ENCODE measurements at places on chromosomes 2 and 18.
A peak's percentile ranks its signal among the peaks of the same experiment; 100 is the strongest.

DNA sequence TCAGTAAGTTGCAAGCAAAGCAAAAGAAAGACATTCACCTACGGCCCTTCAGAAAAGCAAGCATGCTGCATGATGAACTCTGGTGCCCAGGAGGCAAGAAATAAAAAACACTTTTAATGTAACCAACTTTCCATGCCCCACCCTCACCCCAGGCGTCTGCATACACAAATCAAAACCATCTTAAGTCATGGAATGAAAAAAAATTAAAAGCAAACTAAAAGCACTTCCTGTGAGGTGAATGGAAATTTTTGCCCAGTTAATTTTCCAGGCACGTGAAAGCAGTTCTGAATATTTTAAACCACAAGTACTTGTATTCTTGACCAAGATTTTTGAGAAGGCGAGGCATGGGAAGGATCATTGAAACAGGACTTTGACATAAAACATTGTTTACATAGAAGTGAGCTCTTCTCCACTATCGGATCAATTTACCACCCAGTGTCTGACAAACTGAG is 2.5 kb upstream of the ICOS start:
- no peak for DNase-seq

GRCh38 chr2:1594373-1595171 is 149.7 kb downstream of the PXDN start:
- no peak for DNase-seq

DNA sequence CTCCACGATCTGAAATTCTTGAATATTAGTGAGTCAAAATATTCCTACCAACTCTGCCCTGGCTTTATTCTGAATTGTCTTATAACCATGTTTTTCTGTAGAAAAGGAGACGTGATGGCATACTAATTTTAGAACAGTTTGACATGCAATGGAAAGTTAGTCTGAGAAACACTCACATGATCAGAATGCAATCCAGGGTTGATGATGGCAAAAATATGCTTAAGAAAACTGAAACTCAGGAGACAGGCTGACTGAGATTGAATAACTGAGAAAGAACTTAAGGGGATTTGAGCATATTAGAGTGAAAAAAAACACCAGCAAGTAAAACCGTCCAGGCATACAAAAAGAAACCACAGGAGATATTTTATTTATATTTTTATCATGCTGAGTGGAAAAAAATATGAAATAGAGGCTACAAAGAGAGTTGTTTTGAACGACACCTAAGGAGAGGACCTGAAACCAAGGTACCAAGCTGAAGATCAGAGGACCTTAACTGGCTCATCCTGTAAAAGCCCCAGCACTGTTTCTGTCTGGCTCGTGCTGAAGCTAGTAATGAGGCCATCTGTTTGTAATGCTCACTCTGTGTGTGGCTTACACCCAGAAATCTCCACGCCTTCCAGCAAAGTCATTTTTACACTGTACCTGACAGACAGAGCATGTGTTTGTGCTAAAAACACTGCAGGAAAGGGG is 437.2 kb upstream of the PKDCC start:
- no peak for DNase-seq

DNA sequence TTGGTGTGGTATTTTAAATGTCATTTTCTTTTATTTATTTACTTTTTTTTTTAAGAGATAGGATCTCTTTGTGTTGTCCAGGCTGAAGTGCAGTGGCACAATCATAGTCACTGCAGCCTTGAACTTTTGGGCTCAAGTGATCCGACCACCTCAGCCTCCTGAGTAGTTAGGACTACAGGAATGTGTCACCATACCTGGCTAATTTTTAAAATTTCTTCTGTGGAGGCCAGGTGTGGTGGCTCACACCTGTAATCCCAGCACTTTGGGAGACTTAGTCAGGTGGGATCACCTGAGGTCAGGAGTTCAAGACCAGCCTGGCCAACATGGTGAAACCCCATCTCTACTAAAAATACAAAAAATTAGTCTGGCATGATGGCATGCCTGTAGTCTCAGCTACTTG is 33.5 kb upstream of the ZNF512 start:
- no peak for DNase-seq

- peak; percentile 46 for DNase-seq
These were observed 820.5 kb upstream of the POU3F3 start for GRCh38 chr2:104033399-104033798.

DNA sequence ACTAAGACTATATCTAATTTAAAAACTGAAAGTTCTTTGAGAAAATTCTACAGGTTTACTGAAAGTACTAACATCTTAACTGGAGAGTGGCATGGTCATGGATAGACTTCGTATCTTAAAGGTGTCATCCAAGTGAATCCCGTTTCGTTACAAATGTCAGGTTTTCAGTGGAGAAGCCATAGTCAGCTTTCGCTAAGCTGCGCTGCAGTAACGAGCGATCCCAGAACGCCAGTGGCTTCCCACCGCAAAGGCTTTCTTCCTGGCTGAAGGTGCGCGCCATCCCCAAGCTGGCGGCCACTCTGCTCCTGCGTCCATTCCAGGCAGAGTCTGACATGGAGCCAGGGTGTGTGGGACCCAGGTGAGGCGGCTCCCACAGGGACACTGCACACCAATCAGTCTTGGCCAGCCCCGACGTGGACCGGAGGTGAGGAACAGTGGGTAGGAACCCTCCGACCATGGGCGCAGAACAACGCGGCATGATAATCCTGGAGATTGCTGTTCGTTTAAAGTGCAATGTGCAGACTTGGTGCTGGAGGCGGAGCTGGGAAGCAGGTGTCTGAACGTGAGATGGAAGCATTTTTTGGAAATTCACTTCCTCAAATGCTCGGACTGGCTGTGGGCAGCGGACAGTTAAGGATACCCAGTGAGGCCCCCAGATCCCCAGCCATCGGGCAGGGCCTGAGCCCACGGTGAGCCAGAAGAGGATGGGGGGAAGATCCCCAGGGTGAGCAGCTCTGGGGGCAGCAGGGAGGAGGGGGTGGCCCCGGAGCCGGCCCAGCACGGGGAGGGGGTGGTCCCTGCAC is 27.8 kb upstream of the KCNG2 start:
- no peak for DNase-seq

GRCh38 chr18:58369616-58370015 is 259.3 kb downstream of the ALPK2 start:
- DNase-seq: no peak

GRCh38 chr2:227933884-227934283 is 62.5 kb downstream of the DAW1 start:
- DNase-seq: no peak
